Hindlimb muscle (tissue), 1 donor: ENCODE measurements at places on chromosomes 3 and 15.
A peak's percentile ranks its signal among the peaks of the same experiment; 100 is the strongest.

DNA sequence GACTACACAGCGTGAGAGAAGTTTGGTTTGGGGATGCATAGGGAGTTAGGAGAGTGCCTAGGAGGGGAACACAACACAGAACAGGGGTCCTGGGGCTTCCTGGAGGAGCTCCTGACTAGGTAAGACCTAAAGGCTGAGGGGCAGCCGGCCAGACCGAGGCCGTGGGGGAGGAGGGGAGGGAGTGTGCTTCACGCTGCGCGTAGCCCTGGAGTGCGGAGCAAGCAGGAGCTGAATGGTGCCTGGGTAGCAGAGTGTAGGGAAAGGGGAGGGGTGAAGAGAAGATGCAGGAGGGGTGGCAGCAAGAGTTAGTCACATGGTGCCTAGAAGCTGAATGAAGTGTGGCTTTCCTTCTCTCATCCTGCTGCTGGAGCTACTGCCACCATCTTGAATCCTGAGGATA is 32.4 kb upstream of the HHATL start:
- no peak for DNase-seq

- no peak for DNase-seq
Observed at GRCh38 chr3:171879472-171879871, 36.3 kb downstream of the TMEM212 start.

- peak; percentile 59 for DNase-seq
Observed at GRCh38 chr15:88605189-88606069, 15.7 kb upstream of the AEN start.

- no peak for DNase-seq
Observed at GRCh38 chr15:36175741-36176291, 403.6 kb upstream of the CDIN1 start.

DNA sequence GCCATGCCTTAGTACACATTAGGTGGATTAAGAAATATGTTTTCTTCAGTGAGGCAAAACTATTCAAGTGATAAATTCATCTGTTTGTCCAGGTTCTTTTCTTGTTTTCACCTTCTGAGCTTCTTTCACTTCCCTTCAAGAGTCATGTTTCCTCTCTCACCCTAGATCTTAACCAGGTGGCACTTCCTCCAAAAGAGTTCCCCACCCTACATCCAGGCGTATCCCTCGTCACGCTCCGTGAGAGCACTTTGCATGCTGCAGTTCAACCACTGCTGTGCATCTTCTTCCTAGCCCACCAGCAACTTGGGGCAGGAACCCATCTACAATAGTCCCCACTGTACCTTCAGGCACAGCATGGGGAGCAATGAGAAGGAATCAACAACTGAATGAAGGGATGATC is 28.9 kb downstream of the OSBPL10 start:
- no peak for DNase-seq

- no peak for DNase-seq
Observed at GRCh38 chr3:57948080-57948671, 60.0 kb upstream of the FLNB start.

DNA sequence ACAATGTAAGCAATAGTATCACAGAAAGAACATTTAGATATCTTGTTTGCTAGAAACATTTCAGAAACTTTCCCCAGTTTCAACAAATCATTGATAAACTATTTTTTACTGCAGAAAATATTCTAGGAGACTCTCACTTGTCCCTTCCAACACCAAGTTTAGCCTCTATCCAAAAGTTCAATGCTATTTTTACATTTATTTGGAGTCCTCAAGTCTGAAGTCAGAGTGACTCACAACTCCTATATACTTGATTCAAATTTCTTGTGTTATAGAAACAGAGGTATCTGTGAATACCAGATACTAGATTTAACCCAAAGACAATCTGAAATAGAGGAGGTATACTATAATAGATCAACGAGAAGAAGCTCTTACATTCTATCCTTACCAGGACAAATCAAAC is 49.6 kb downstream of the RFX7 start:
- no peak for DNase-seq

DNA sequence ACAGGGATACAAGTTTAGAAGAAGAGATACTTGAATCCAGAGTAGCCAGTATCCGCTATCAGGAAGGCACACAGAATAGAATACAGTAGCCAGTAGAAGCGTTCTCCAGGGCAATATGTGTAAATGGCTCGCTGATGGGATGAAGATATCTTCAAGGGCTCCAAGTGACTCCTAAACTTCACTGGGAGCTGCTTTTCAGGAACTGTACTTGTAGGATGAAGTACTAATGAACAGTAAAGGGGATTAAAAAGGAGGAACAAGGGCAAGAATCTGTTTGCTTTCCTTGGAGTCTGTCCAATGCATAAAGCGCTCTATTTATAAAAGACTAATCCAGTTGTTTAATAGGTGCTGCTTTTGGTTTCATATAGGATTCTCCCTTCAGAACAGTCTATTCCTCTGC is 78.4 kb downstream of the THRB start:
- DNase-seq, result no peak

GRCh38 chr3:126811530-126811929 is 107.5 kb downstream of the CHCHD6 start:
- no peak for DNase-seq

- no peak for DNase-seq
Observed at GRCh38 chr3:197499427-197499826, 56.3 kb downstream of the BDH1 start.

DNA sequence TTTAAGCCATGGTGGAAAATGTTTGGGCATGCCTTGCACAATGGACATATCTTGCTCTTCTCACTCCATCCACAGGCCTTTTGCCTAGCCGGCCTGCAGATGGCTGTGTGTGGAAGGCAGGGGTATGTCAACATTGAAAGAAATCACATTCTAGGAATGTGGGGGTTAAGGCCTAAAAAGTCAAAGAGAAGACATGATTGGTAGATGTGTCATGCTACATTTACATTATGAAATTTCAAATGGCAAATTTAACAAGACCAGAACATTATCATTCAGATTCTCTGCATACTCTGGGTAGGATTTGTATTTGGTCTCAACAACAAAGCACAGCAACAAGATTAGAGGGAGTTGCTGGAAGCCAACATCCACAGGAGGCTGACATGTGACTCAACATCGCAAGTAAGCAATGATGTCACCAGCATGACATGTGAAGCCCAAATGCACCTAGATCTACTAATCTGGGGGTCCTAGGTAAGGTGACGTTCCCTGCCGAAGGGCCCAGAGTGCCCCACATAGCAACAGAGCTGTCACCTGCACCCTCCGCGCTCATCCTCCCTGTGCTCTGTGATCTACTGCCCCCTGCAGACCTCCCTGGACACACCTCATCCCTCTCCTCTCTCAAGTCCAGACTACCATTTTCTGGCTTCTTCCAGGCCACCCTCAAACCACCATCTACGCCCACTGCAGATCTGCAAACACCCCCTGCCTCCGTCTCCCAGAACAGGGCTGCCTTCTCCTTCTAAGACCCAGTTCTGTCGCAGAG is 39.4 kb downstream of the CLDN18 start:
- DNase-seq, result no peak

DNA sequence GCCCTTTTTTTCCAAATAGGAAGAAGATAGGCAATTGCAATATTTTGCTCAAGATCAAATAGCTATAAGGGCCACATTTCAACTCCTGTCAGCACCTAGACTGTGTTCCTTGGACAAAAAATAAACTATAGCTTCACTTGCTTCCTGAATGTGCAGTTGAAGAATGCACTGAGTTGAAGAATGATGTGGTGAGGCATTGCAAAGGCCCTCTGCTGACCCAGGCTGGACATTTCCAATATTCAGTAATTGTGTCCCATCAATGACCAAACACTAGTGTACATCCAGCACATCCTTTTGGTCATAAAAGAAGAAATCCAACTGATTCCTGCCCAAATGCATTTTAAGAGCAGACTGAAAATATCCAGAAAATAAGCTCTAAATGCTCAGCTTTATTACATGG is 424.8 kb upstream of the TGFBR2 start:
- no peak for DNase-seq

DNA sequence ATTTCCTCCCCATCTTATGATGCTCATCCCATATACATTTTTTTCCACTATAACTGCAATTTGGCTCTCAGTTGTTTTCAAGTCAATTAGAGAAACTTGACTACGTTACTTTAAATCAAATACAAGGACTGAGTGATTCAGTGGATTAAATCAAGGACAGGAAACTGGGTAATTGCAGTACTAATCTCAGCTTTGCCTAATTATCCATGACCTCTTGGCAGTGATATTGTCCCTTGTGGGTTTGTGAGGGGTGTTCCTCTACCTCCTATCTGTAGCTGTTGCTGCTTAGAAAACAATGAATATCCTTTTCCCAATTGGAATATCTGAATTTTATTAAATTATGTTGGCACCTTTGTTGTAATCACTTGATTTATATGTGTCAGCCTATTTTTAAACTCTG is 79.4 kb downstream of the ZPLD1 start:
- DNase-seq, result no peak

GRCh38 chr3:111319598-111319997 is 222.4 kb upstream of the CD96 start:
- no peak for DNase-seq

GRCh38 chr3:3368306-3368705 is 188.8 kb upstream of the CRBN start:
- DNase-seq, result no peak

DNA sequence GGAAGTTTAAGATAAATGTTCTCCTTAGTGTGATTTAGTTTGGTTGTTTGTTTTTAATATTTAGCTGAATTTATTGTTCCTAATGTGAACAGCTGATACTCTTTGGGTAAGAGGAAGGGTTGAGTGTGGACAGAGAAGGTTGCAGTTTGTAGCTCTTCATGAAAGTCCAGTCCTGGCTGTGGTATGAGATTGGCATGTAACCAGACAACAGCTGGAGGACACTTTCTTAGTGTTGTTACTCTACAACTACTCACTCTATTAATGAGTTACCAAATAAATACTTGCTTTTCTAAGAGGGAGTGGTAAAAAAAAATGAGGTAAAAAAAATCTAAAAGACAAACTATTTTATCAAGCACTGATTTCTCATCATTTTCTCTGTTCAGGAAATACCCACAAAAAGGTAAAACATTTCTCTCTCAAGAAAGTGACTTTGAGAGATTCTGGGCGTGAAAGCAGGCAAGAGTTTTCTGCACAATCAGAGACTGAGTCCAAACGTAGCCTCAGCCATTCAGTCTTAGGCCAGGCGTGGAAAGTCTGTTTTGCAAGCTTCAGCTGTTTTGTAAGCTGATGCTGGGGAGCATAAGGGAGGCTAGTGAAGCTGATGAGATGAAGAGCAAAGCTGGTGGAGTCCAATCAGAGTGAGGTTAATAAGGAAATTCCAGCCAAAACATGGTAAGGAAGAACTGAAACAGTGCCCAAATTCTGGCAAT is 138.5 kb upstream of the ARPP21 start:
- DNase-seq, result peak; percentile 20

- DNase-seq, result no peak
Observed at GRCh38 chr15:100783291-100783690, 96.3 kb upstream of the ALDH1A3 start.

- DNase-seq, result no peak
Observed at GRCh38 chr3:173902871-173903270, 505.3 kb downstream of the NLGN1 start.

DNA sequence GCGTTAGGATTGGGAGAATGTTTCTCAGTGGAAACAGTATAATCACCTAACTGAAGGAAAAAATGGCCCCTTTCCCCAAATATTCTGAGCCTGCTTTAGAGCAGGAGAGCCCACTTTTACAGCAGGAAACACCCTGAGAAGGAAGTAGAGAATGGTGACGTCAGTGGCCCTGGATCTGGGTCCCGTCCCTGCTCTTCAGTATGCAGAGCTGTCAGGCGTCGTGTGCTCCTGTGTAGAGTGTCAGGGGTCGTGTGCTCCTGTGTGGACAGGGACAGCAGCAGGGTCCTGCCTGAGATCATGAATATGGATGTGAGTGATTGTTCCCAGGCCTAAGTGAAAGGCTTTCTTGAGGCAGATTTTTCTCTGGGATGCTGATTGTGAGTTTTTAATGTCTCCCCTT is 45.2 kb downstream of the CGNL1 start:
- no peak for DNase-seq

- DNase-seq, result peak; percentile 71
Observed at GRCh38 chr3:194046995-194047645, 88.8 kb upstream of the HES1 start.

- DNase-seq, result no peak
Observed at GRCh38 chr3:138594935-138595610, 1.0 kb upstream of the CEP70 start.

DNA sequence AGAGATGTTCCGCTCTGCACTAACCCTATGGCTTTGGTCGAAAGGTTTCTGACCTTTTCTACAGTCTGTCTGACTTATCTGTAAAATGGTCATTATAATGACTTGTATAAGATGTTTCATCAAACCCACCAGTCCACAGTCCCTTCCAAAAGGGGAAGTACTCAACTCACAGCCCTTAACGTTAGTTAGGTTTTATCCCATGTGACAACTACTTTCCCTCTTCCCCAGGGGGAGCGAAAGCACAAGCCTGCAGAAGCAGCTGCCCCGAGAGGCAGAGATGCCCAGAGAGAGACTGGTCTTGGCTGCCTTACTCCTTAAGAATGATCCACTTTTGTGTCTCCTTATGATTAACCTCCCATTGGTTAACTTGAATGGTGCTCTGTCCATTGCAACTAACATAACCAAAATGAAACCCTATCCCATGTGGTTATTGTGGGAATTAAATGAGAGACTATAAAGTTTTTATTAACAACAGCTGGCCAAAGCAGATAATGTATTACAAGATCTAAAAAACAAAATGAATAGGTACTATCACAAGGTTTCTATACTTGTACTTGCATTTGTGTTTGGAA is 6.4 kb downstream of the ASTE1 start:
- no peak for DNase-seq

- DNase-seq, result no peak
Observed at GRCh38 chr3:47250309-47251060, 32.1 kb downstream of the KIF9 start.

DNA sequence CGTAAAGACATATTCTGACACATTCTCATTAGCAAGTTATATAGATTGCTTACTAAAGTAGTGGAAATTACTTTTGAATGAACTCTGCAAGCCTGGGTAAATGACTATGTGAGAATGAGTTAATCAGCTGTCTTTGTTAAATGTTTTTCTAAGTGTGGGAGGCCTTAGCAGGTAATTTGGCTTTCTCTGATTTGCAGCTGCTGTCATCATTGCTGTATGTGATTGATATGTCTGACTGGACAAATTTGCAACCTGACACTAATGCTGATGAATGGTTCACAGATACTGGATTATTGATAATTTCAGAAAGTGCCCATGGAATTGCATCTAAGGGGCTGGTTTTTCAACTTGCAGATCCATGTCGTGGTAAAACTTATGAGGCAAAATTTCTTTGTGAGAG is 372.2 kb upstream of the SGO1 start:
- DNase-seq, result no peak

DNA sequence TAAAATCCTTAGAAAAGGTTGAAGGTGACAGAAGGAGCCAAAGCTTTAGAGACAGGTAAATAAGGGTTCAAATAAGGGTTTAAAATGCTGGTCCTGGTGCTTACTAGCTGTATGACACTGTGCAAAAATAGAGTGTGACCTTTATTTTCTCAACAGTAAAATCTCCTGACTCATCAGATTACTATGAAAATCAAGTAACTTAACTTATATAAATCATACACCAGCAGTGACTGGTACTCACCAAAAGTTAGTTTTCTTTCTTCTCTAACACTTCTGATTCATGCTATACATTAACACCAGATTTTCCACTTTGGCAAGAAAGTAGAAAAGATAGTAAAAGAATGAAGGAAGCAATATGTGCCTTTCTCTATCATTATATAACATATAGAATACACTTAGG is 205.9 kb upstream of the GBE1 start:
- no peak for DNase-seq
